ENCODE measurements at places on chromosomes 2 and 18. TPM values are rescaled to one million over a fixed set of nuclear protein-coding genes. Genes with fewer than 3 reads are reported as not detected.

CHRNG gene
- total RNA-seq = not detected

CD207 gene
- total RNA-seq = not detected

C2orf72 gene
- total RNA-seq = 2.6 TPM

BIRC6 gene
- total RNA-seq = 103 TPM

POTEE gene
- total RNA-seq = not detected

FAM117B gene
- 17.5 TPM for total RNA-seq

TOGARAM2 gene
- total RNA-seq = 6.0 TPM

C2orf80 gene
- not detected for total RNA-seq

ALPG gene
- not detected for total RNA-seq

CCDC102B gene
- 5.7 TPM for total RNA-seq

TMEM169 gene
- total RNA-seq = 2.8 TPM

ASAP2 gene
- total RNA-seq = 28.2 TPM

VIL1 gene
- not detected for total RNA-seq

IL18R1 gene
- 3.6 TPM for total RNA-seq

CTIF gene
- total RNA-seq = 137 TPM

UPP2 gene
- total RNA-seq = not detected

OTOF gene
- total RNA-seq = under 0.01 TPM

FBLN7 gene
- total RNA-seq = 0.60 TPM

NTSR2 gene
- 4.2 TPM for total RNA-seq

LRRC30 gene
- total RNA-seq = not detected

E2F6 gene
- 16.5 TPM for total RNA-seq

CYRIA gene
- 5.7 TPM for total RNA-seq

SPRED2 gene
- total RNA-seq = 28.8 TPM

IL36B gene
- not detected for total RNA-seq

UGGT1 gene
- 72.2 TPM for total RNA-seq

TCF23 gene
- not detected for total RNA-seq

ALLC gene
- 5.7 TPM for total RNA-seq

FSHR gene
- total RNA-seq = not detected

RGPD3 gene
- 0.20 TPM for total RNA-seq
